ENCODE measurements at places on chromosomes 3 and 15.

DNA sequence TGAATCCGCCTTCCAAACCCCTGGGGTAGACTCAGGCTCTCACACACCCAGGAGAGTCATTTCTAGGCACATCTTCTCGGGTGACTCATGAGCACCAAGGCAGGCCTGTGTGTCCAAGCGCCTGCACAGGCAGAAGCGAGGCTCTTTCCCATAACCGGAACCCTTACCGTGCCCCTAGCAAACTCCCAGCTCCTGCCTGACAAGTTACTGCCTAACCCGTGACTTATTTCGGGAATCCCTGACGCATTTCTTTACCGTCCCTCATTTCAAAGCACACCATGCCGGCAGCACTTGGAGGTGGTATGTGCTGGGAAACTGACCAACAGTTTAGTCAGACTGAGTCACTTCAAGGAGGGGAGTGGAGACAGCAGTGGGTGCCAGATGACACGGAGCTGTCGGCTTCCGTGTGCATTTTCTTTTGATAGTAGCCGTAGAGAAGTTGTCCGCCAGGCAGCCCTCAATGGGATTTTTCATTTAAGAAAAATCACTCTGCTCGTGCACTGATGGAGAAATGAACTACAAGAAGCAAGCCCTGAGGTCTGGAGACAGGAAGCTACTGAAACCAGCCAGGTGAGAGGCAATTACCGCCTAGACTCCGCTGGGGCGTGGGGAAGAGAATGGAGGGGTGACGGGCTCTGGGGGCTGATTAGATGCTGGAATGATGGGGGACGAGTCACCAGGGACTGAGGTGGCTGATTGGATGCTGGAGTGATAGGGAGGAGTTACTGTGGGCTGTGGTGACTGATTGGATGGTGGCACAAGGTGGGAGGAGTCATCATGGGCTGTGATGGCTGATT lies 17.3 kb upstream of the HRH1 start:
- no peak for DNase-seq

- DNase-seq, result no peak
Measured at GRCh38 chr15:44160796-44161195, 34.3 kb downstream of the FRMD5 start.

DNA sequence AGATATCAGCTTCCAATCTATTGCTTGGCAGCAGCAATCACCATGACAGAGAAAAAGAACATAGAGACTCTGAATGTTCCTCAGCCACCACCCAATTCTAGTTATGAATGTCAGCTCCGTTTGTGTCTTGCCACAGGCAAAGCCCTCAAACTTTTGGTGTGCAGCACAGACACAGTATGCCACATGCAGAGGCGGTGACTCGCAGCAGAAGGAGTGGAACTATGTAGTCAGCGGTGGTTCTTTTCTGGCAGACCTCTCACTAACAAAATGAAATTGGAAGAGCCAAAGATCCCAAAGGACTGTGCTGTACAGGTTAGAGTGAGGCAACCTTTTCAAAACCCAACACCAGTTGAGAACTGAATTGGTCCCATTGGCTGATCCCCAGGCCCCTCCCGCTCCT lies 220.9 kb downstream of the SLC9A9 start:
- no peak for DNase-seq

DNA sequence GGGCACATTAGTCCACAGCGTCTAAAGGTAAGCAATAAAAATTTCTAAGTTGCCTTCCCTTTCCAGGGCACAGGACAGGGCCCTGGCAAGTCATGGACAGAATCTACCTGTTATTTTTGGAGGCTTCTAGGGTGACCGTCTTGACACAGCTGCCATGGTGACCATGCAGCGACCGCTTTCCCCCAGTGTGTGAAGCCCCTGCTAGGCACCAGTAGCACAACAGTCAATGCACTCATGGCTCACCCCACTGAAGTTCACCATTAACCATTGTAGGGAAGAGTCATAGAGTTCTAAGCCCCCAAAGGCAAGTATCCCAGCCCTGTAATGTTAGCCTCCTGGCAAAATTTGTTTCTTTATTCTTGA lies 43.8 kb upstream of the SLCO2A1 start:
- no peak for DNase-seq

GRCh38 chr3:162338514-162338913 lies 841.9 kb downstream of the OTOL1 start:
- no peak for DNase-seq

DNA sequence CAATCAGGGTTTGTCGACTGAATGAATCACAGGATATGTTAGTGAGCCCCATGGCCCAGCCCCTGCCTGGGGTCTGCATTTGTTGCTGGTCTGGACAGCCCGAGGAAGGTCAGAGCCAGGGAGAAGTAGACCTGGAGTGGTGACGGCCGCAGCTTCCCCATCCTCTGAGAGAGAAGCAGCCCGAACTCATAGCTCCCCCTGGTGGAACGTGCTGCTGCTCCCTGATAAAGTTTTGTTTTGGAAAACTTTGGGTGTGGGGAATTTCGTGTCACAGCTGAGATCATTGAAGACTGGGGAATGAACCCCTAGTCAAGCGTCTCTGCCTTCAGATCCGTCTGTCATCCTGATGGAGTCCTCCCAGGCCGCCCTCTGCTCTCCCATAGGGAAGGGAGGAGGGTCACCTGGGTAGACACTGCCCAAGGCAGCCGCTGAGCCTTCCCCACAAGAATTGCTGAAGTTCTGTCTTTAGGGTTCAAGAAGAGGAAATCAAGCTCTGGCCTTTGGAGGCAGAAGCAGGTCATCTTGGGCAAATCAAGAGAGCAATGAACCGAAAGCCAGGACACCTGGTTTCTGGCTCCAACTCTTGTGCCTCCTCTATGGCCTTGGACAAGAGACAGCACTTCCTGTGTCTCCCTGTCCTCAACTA lies 60.5 kb downstream of the GLDN start:
- peak; percentile 48 for DNase-seq

DNA sequence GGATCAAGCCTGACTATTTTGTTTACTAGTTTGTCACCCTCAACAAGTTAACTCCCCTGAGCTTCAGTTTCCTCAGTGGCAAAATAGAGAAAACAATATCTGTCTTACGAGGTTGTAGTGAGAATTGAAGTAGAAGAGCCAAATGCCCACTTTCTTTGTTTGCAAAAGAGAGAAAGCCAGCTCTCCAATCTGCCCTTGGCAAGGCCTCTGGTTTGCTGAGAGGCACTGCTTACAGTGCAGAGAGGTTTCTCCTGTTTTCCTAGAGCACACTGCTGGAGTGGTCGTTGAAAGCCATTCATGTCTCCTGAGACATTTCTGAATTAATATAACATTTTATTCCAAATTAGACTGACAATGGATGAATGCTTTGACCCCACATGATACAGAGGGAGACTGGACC lies 260.5 kb upstream of the IGF1R start:
- DNase-seq, result no peak

GRCh38 chr15:72116731-72117485 lies 1.0 kb downstream of the MYO9A start:
- DNase-seq, result peak; percentile 8

DNA sequence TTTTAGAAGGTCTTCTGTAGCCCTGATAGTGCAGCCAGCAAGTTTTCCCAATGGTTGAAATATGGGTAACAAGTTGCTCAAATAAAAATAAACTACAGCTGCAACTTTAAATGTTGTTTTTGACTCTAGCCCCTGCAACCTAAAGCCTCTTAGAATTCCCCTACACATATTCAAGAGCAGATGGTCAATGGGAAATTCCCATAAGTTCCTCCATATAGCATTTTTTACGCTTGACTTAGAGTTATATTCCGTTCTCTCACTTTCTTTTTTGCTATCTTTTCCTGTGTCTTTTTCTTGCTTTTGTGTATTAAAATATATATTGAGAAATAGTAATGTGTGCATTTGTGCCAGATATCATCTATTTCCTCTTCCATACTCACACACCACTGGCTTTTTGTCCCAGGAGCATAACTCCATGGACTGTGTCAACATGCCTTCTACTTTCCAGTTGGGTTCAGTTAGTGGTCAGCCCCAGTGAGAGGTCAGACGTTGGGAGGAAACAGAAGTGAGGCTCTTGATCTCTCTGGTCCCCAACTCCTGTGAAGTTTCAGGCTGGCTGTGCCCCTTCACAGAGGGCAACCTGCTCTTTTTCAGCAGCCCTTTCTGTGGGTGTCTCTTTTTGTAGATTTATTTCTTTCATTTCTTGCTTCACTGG lies 63.3 kb upstream of the TP63 start:
- no peak for DNase-seq

- DNase-seq, result no peak
Measured at GRCh38 chr3:170421111-170421641, 2.5 kb downstream of the CLDN11 start.

DNA sequence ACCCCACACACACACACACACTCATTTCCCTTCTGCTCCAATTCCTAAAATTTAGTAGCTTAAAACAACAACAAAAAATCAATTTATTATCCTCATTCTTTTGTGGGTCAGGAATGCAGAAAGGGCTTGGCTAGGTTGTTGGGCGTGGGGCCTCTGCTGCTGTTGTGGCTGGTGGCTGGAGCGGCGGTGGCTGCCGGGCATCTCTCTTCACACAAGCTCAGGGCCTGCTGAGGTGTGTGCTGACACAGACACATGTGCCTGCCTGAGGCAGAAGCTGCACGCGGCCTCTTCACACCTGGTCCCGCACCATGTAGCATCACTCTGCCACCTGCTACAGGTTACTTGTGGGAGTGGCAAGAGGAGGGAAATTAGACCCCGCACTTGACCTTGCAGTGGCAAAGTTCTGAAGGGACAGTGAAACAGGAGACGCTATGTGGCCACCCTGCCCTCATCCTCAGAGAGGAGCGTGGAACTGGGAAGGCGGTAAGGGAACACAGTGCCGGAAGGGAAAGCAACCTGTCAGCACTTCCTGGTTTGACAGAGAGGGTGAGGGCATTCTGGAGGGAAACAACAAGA lies 64.0 kb upstream of the PRR20G start:
- DNase-seq, result no peak

GRCh38 chr15:67865766-67866165 lies 25.9 kb upstream of the RNU6-1 start:
- no peak for DNase-seq

DNA sequence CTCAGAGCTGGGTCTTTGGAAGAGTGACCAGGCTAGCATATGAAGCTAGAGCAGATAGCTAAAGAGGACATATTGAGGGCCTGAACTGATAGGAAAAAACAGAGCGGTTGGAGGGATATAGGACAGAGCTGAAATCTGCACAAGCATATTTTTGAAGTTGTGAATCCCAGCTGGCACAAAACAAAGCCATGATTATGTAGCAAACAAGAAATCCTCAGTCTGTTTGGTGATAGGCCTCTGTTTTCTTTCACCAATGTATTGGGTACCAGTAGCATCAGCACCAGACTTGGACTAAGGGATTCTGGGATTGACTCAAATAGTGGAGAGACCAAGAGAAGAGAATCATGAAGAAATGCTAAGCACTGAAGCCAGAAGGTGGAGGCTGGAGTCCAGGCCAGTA lies 151.0 kb downstream of the FAM43A start:
- DNase-seq, result no peak

DNA sequence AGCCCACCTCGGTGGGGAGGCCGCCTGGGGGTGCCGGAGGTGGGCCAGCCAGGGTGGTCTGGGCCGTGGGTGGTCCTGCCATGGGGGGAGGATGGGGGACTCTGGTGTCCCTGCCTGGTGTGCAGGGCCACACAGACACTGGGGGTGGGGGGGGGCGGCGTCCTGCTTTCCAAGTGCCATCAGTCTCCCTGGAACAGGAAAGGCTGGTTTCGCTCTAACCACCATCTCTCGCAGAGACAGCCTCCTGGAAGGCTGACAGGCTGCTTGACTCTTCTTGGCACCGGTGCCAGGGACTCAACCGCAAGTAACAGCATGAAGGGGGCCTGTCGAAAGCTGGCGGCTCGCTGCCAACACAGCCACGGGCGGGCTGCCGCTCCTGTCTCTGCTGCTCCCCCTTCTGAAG lies 40.3 kb downstream of the RGMA start:
- no peak for DNase-seq

Data from neural crest cell (in vitro differentiated cells).